ENCODE measurements at places on chromosomes 5 and 9.

- peak; percentile 42 for DNase-seq
Observed at GRCh38 chr9:123997665-123998277, 13.8 kb upstream of the LHX2 start.

DNA sequence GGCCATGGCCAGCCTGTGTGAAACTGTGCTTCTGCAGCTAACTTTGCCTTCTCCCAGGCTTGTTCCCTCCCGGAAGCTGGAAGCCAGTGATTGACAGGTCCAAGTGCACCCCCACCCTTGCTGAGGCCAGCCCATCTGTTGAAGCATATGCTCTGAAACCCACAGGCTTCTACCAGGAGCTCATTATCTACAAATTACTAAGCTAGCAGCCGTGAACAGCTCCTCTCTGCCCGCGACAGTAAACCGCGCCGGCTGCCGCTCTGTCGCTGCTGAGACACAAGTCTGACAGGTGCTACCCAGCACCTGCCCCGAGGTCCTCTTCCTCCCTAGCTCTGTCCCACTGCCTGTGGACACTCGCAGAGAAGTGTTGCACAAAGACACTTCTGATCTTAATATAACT is 490.9 kb downstream of the GADD45G start:
- no peak for DNase-seq

DNA sequence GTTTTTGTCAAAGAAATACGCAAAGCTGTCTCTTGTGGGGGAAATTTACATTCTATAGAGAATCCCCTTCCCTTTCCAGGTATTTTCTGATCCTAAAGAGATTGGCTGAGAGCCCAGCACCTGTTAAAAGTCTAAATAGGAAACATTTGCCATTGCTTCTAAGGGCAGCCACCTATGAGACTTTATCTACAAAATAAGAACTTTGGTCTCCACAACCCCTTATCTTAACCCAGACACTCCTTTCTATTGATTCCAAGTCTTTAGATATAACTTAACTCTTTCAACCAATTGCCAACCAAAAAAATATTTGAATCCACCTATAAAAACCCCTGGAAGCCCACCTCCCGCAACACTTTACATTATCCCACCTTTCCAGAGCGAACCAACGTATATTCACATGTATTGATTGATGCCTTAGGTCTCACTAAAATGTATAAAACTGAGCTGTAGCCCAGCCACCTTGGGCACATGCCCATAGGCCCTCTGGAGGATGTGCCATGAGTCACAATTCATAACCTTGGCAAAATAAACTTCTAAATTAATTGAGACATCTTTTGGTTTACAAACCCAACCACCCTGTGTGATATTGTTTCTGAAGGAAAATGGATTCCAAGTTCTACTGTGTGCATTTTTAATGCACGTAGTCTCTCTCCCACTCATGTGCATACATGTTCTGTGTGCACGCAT is 211.4 kb downstream of the GAS1 start:
- no peak for DNase-seq

GRCh38 chr9:130632841-130633240 is 31.6 kb upstream of the PRDM12 start:
- DNase-seq = no peak

DNA sequence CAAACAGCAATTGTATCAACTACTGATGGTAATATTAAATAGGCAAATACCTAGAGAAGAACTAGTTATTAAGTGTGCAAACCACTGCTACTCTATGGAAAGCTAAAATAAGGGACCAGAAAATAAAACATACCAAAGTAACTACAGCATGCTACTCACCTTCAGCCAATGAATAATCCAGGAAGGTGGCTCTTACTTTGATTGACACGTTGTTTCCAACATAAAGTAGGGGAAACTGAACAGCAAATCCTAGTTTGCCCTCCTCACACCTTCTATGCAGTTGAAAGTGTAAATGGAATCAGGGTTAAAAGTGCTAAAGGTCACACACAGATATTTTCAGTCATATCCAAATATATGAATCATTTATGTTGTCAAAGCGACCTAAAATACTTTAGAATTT is 5.1 kb upstream of the FST start:
- DNase-seq = no peak

GRCh38 chr9:107712390-107712789 is 222.8 kb upstream of the KLF4 start:
- no peak for DNase-seq

GRCh38 chr5:58797021-58797420 is 214.1 kb downstream of the RAB3C start:
- DNase-seq = no peak

DNA sequence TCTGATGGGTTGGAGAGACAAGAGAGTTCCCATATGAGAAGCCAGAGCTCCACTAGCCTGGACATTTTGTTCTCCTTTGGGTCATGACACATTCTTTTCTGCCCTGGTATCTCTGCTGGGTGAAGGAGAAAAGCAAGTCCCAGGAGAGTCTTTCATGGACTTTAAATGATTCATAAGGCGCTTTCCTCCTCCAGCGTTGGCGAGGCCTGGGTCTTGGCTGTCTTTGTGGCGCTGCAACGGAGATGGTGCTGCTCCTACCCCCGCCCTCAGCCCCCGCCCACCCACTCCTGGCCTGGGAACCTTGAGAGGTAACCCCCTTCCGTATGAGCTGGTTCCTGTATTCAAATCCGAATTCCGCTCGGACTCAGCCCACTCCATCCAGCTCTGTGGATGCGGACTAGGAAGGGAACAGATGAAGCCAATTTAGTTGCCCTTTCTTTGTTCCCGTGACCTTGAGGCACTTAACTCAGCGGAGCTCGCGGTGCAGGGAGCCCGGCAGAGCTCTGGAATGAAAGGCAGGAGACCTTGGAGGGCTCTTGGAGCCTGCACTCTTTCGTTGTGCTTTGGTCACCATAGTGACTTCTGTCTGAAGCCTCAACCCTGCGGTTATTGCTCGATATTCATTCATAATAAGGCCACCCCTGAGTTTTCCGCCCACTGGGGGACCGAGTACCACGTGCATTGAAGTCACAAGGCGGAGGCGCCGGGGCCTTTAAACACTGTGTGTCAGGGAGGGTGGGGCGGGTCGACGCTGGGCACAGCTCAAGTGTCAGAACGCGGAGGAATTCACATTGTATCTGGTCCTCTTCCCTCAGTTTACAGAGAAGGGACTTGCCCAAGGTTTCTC is 14.0 kb upstream of the PWWP2A start:
- peak; percentile 64 for DNase-seq

GRCh38 chr9:21331676-21332402 is 3.4 kb downstream of the KLHL9 start:
- DNase-seq = no peak

GRCh38 chr9:69023650-69024049 is 9.7 kb upstream of the PRKACG start:
- DNase-seq = no peak

- no peak for DNase-seq
Observed at GRCh38 chr5:122346897-122347581, 35.0 kb downstream of the SNCAIP start.

DNA sequence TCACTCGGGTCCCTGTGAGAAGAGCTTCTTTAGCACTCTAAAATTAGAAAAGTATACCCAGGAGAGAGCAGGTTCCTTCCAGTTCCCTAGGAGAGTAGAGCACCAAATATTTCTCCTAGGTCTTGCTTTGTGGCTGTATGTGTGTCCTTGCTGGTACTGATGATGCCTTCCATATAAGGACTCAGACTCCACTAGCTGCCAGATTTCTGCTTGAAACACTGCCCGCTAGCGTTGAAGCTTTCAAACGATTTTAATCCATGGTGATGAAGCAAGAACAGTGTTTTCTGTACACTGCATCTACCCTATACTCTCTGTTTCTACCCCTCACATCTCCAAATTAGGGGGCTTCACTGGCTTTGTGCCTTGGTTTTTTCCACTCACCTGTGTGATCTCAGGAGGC is 2.4 kb upstream of the SMC2 start:
- no peak for DNase-seq

GRCh38 chr5:143506836-143507552 is 103.5 kb upstream of the NR3C1 start:
- DNase-seq = no peak

DNA sequence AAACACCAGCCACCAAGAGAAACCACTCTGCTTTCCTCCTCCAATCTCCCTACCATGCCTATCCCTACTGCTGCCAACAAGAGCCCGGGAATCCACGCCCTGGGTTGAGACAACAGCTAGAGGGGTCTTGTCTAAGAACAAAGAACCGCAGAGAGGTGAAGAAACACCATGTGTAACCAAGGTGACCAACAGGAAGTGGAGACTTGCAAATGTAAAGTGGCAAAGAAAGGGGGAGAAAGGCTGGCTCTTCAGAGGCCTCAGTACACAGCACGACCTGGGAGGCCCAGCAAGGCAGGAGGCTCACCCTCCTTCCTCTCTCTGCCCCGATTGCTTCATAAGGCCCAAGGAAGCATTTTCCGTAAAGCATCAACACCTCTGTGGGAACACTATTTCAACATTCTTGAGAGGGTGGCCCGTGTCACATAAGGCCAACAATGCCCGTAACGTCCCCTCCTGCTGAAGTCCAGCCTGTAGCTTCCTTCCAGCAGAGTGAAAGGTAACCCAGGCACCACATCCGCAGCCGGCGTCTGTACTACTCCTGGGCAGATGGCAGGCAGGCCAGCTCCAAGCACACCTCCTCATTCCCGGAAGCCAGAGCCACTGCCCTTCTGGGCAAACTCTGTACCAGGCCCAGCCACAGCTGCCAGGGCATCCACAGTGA is 18.3 kb downstream of the CCNJL start:
- no peak for DNase-seq
